Urinary bladder (tissue), 4 donors: ENCODE measurements at places on chromosomes 1 and 21.

GRCh38 chr1:86695400-86695799, 9.0 kb upstream of the SH3GLB1 start:
- no peak for DNase-seq

DNA sequence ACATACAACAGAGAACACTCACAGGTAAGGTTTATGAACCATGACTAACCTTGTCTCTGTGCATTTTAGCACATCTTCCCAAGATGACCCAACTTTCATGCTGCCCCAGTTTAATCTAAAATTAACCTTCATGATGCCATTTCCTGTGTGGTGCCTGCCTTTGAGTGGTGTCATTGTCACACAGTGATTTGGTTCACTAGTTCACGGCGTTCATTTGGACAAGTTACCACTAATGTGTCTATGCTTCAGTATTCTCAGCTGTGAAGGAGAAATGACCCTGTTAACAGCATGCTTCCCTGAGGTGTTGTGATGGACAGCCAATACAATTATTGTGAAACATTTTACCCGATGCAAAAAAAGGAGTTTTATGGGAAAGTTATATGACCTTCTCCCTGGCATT, 693.1 kb downstream of the RWDD3 start:
- DNase-seq = no peak

GRCh38 chr1:15833069-15833679, 14.3 kb upstream of the SPEN start:
- DNase-seq = no peak

DNA sequence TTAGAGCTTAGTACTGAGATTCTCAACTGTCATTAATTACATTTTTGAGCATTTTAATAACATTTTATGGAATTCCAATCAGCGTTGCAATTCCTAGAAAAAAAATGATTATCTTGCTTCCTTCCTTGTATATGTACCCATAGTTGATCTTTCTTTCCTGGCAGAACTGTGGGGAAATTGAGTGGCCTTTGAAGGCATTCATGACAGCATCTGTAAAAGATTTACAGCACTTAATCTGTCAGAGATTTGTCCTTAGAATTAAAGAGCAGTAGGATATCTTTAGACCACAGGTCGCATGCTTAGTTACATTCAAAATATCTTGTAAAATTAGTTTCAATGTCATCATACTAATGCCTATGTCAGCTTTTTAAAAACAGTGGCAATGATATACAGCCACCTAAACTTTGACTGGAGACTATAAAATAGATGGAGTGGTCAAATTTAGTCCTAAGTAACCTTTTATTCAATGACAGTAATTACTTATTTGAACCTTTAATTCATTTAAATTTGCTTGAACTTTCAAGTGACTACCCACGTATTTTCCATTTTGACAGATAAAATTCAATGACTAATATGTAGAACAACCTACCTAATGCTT, 692.0 kb downstream of the NCAM2 start:
- no peak for DNase-seq

- DNase-seq = no peak
Observed at GRCh38 chr1:52057876-52058415, 1.9 kb downstream of the BTF3L4 start.

GRCh38 chr1:48644190-48644900, 132.3 kb downstream of the BEND5 start:
- DNase-seq = no peak

DNA sequence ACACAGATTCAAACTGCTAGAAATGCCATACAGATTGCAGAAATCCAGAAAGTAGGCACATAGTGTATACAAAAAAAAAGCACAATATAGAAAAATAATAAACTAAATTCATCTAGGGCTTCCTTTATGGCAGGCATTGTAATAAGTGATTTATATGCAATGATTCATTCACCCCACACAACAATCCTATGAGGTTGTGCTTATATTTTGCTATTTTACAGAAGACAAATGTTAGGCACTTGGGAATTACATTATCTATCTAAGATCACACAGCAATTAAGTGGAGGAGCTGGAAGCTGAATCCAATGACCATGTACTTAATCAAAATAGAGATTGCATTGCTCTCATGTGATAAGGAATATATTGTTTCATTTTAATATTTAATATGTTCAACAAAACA, 225.7 kb upstream of the KCNK2 start:
- DNase-seq = no peak

DNA sequence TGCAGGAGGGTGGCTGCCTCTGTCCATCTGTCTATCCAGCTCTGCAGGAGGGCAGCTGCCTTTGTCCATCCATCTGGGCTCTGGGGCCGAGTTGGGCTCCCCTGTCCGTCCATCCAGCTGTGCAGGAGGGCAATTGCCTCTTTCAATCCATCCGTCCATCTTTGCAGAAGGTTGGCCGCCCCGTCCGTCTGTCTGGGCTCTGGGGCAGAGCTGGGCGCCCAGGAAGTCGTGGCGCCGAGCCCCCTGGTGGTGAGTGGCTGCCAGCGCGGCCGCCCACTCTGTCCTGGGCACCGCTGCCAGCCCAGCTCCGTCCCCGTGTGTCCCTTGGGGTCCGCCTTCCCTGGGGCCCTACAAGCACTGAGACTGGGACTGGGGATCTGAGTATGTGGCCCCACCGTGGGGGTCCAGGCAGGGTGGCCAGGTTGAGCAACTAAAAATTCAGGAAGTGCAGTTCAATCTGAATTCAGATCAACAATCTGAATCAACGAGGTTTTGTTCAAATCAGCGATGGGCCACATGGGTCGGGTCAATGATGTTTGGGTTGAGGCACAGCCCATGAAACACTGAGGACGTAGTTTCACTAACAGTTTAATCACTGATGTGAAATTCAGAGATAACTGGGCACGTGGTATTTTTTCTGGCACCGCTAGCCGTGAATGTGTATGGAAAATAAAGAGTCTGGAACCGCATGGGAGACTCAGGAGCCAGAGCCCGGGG, 99.1 kb upstream of the ACTRT2 start:
- DNase-seq = no peak

GRCh38 chr1:245169376-245169775, 14.6 kb downstream of the KIF26B start:
- no peak for DNase-seq

DNA sequence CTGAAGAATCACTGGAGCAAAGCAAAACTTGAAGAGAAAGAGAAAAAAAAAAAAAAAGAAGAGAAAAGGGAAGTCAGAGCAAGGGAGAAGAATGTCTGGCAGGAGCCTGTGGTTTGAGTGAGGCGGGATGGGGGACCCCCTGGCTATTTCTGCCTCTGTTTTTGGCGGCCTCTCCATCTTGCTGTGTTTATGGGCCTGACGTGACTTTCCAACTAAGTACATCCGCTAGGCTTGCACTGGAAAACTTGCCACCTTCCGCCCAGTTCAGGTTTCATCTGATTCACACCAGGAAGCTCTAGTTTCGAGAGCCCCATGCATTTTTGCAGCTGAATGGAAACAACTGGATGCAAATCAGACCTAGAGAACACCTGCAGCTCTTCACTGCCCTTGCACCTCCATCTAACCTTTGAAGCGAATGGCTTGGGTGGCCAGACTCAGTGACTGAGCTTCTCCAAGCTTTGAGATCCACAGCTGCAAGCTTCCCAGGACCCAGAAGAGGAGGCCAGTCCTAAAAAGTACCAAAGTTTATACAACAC, 28.0 kb downstream of the TBX15 start:
- DNase-seq = no peak
